ENCODE measurements at places on chromosomes 2 and 18. TPM values are rescaled to one million over a fixed set of nuclear protein-coding genes. Genes with fewer than 3 reads are reported as not detected.
A peak's percentile ranks its signal among the peaks of the same experiment; 100 is the strongest.

- H3K4me3 ChIP-seq, result no peak overlapping the region
- H3K27me3 ChIP-seq, result no peaks in the 10 kb centered on the region
- DNase-seq, result no peak
These were observed 116.6 kb upstream of the PELI1 start for GRCh38 chr2:64260817-64261216.

DNA sequence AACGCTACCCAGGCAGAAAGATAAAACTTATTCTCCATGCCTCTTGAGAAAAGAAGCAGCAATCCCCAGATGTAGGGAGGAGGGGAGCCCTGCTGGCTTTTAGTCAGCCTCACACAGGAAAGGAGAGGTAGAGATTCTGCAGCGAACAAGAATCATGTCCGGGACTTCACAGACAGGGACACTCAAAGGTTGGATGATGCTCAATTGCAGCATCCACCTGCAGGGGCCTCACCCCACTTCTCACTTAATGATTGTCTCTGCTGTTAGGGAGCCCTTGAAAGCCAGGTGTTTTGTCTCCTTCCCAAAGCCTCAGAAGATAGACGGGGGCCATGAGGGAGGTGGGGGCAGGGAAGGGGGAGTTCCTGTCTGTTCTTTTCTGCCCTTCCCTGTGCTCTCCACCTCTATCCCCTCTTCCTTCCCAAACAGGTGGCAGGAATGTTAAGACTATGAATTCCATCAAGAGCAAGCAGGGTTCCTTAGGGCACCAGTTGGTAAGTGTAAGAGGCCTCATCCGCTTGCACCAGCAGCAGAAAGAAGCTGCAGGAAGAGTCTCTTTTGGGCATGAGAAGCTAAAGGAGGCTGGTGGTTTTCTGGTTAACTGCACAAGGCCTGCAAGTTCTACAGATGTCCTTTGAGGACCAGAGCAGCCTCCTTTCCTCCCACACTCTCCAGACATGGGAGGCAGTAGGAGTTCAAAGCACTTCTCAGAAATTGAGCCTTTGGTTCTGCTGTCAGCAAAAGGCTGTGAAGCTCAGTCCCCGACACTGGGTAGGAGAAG, 154.7 kb upstream of the TNP1 start:
- H3K4me1 ChIP-seq, result no peaks in the 10 kb centered on the region
- H3K4me3 ChIP-seq, result no peak overlapping the region
- H3K27me3 ChIP-seq, result peaks cover 14% of the 10 kb centered on the region
- no peak overlapping the region for H3K27ac ChIP-seq
- H3K36me3 ChIP-seq, result no peaks in the 10 kb centered on the region

DNA sequence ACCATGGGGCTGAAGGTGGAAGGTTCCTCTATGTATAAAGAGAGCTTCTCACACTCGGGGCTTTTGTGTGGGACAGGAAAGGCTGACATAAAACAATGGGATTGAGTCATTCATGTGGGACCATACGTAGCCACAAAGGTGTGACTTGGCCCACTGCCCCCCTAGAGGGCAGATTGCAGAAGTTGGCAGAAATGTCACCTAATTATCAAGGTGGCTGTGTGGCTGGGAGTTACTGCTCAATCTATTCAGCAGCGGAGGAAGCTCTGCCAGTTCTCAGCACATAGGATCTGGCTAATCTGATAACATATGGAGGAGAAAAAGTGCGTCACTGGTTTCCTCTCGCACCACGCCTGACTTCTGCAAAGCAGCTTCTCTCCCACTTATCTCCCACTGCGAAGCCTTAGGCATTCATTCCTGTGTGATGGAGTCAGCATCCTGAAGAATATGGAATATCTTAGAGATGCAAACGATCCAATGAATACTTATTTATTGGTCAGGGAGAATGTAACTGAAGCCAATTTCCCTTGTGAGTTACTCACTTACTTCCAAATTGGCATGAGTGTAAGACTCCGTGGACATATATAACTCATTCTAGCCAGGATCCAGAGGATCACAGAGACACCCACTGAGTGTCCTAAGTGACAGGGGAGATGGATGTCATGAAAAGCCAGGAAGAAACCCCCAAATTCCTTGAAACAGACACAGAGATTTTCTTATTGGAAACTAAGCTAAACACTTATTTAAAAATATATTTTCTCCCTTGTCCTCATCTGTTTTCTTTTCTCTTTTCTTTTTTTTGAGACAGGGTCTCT, 344.8 kb downstream of the TGIF1 start:
- no peaks in the 10 kb centered on the region for H3K36me3 ChIP-seq
- H3K4me1 ChIP-seq, result peaks cover 22% of the 10 kb centered on the region
- peak; percentile 90 for DNase-seq

Gene SPATA3
- total RNA-seq, result not detected

Gene PTPRN
- total RNA-seq, result not detected

Data from MCF 10A (cell line).